ENCODE measurements at places on chromosomes 11 and 22. TPM values are rescaled to one million over a fixed set of nuclear protein-coding genes. Genes with fewer than 3 reads are reported as not detected.

DNA sequence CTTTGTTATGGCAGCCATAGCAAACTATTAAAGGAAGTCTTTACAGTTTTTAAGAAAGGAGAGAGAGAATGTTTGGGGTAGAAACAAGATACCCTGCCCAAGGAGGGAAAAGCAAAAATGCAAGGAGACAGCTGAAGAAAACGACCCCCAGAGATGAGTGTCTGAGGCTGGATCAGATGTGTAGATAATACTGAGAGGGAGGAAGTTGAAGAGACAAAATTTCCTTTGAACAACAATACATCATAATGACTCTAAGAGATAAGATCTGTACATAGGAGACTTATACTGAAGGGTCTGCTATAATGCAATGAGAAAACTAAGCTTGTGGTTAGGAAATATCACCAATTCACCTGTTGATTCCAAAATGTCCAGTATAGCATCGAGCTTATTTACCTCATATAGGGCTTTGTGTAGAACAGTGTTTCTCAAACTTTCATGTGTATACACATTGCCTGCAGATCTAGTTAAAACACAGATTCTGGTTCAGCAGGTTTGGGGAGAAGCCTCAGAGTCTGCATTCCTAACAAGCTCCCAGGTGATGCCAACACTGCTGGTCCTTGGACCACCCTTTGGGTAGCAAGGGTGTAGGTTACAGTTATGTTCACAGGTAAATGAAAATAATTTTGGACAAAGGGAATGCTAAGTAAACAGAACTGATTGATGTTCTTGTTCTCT is 5.8 kb upstream of the CEP295 start:
- no peak for DNase-seq

GRCh38 chr11:76837696-76838677 is 22.7 kb upstream of the ACER3 start:
- no peak for DNase-seq

GRCh38 chr11:130301002-130301401 is 13.7 kb downstream of the ZBTB44 start:
- DNase-seq: no peak

- no peak for DNase-seq
These were observed 21.1 kb downstream of the RFPL3 start for GRCh38 chr22:32378707-32379272.

DNA sequence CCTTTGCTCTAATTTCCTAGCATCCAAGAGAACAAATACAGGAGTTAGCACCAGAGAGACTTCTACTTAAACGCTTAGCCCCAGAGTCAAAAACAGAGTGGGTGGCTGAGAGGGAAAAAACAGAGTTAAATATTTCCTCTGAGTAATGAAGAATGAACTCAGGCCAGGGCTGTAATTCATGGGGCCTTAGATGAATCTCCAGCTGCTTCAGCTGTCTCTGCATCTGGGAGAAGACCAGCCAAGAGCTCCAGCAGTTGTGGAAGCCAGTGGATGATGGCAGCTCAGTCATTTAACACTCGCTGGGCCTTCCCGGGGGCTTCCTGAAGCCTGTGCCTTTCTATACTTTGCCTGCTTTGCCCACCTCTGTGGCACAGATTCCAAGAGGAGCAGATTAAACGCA is 5.7 kb upstream of the ADAMTS15 start:
- DNase-seq: no peak

TOMT gene
- not detected for total RNA-seq

OR51B5 gene
- total RNA-seq: not detected

P4HA3 gene
- total RNA-seq: not detected

C11orf91 gene
- total RNA-seq: not detected

IGSF22 gene
- 0.33 TPM for total RNA-seq

ANO1 gene
- total RNA-seq: not detected

GPHA2 gene
- total RNA-seq: not detected

UPK3A gene
- not detected for total RNA-seq

Measured in CD8-positive, alpha-beta memory T cell (primary cell).